ENCODE measurements at places on chromosomes 6 and 20.

DNA sequence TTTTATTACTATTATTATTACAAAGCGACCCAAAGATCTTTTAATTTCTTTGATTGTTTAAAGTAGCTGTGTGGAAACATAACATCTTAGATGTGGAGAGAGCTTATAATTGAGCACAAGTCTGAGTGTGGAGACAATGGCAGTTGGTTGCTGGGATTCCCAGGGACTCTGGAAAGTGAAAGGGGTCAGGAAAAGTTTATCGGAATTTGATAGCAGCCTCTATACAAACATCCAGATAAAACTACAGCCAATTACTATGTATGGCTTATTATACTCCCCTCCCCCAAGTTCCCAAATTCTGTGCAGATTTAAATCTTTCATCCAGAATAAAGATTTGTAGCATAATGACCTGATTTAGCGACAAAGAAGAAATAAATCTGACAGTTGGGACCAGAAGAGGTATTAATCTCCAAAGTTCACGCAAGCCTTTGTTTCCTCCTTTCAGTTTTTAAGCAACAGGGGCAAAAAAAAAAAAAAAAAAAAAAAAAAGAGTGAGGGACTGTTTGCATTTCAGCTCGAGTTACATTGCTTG, 121.4 kb upstream of the MAP3K7 start:
- no peak for DNase-seq

DNA sequence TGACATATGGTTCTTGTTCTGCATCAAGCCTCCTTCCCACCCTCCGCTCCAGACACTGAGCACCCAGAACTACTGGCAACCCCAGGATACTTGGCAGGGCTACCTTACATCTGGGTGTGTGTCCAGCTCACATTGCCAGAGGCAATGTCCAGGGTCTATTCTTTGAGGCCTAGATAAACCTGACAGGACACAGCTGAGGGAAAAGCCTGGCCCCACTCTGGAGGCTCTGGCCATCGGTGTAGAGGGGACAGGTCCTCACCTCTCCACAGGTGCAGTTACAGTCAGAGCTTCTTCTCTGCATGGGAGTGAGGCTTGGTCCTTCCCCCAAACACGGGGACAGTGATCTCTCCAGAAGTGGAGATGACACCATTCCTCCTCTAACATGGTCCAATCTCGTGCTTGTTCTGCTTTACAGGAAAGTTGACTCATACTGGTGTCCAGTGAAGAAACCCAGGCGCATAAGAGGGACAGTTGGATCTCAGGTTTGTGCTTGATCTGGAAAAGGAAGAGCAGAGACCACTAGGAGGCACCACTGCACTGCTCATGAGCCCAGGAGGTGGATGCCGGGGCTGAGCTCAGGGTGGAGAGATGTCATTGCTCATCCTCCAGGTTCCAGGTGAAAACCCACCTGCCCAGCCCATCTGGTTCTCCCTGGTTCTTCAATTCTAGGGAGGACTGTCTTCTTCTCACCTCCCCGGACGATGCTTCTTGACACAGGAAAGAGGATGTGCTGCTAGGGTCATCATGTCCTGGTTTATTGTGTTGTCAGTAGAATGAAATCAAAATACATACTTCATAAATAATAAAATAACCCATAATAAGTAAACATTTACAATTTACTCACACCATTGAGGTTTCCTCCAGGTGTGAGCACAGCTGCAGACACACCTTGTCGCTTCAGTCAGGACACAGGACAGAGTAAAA, 14.7 kb downstream of the HLA-F start:
- peak; percentile 69 for DNase-seq

DNA sequence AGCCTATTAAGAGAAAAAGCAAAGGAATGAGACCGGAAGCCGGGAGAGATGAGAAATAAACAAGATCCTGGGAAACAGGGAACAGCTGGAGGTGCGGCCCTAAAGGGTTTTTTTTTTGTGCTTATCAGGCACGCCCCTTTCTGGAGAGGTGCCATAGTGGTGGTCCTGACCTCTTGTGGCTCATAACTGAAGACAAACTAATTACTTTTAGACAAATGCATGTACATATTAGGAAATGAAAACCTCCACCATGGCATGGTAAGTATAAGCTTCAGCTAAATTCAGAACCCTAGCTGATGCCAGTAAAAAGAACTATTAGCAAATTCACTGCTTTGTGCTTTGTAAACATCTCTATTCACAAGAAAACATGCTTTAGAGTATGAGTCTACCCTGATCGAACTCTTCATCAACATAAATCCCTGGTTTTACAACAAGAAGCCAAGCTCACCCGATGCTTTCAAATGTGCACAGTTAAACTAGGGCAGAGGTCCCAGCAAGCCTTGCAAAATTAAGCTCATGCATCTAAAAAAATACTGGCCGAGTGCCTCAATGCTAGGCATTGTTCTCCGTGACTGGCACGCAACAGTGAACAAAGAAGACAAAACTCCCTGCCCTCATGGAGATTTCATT, 96.4 kb upstream of the MRPS10 start:
- no peak for DNase-seq

DNA sequence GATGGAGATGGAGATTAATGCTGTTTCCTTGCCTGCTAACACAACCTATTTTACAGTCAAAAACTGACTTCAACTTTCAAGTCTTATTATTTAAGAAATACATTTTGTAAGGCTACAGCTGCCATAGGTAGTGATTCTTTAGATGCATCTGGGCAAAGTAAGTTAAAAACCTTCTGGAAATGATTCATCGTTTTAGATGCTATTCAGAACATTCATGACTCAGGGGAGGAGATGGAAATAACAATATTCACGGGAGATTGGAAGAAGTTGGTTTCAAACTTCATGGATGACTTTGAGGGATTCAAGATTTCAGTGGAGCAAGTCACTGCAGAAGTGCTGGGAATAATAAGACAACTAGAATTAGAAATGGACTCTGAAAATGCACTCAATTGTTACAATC, 174.9 kb upstream of the GGTLC1 start:
- DNase-seq: no peak

- no peak for DNase-seq
Observed at GRCh38 chr20:11941593-11942246, 24.0 kb downstream of the BTBD3 start.

DNA sequence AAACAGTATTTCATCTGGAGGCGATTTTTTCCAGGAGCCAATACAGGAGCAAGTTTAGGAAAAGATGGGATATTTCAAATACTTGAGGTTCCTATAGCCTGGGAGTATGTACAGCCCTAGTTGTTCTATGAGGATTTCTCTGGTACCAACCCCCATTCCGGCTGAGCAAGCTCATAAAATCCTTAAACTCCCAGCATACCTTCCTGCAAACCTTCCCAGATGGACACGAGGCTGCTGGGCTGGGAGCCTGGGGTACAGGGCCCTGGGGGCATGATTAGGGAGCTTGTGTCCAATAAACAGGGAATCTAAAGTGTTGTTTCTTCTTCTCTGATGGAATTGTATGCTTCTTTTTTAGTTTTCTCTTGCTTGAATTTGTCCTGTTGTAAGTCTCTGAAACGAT, 1.5 kb downstream of the PRRC2A start:
- DNase-seq: no peak

DNA sequence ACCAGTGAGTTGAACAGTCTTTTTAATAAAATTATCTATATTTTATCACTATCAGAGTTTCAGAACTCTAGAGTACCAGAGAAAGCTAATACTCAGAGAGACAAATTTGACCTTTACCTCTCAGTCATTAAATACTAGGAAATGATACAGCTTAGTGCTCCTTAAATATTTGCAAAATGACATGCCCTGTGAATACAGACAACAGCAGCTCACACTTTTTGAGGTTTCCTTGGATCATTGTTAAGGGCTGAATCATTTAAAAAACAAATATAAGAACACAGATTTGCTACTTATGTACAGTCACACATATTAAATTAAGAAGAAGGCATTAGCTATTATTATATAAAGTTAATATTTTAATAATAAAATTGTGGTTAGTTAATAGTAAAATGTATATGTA, 1158.7 kb upstream of the EYS start:
- DNase-seq: no peak

GRCh38 chr20:38061109-38061508, 27.6 kb downstream of the RPRD1B start:
- DNase-seq: no peak

DNA sequence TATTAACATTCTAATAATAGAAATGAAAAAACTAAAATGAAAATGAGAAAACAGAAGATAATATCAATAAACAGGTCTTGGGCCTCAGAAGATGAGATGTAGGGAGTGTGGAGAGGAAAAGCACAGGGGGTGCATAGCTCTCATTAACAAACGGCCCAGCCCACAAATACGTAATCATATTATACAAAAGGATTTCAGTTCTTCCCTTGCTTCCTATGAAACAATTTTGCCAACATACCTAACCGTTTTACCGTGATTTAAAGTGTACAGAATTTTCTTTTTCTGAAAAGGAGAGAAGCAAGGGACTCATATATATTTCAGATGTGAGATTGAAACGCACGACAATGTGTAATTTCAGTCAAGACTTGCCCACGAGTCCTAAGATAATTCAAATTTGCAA, 136.0 kb downstream of the HFE start:
- DNase-seq: no peak

GRCh38 chr6:40754461-40755045, 167.4 kb upstream of the LRFN2 start:
- DNase-seq: no peak

- DNase-seq: no peak
Observed at GRCh38 chr20:54064939-54065338, 5.5 kb downstream of the BCAS1 start.

DNA sequence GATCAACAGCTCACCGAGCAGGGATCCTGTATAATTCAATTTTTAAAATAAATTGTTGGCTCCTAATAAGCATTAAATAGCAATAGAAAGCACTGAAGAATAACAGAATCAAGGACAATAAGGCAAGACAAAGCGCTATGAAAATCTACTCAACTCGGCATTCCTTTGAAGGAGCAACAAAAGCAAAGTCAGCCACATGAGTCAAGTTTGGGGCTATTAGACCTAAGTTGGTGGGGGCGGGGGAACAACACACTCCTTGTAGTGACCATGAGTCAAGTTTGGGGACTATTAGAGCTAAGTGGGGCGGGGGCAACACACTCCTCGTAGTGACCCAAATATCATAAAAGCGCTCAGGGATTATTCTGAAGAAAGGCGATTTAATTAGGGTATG, 120.0 kb downstream of the FOXC1 start:
- no peak for DNase-seq

GRCh38 chr20:6007094-6007528, 46.7 kb downstream of the LRRN4 start:
- DNase-seq: no peak

DNA sequence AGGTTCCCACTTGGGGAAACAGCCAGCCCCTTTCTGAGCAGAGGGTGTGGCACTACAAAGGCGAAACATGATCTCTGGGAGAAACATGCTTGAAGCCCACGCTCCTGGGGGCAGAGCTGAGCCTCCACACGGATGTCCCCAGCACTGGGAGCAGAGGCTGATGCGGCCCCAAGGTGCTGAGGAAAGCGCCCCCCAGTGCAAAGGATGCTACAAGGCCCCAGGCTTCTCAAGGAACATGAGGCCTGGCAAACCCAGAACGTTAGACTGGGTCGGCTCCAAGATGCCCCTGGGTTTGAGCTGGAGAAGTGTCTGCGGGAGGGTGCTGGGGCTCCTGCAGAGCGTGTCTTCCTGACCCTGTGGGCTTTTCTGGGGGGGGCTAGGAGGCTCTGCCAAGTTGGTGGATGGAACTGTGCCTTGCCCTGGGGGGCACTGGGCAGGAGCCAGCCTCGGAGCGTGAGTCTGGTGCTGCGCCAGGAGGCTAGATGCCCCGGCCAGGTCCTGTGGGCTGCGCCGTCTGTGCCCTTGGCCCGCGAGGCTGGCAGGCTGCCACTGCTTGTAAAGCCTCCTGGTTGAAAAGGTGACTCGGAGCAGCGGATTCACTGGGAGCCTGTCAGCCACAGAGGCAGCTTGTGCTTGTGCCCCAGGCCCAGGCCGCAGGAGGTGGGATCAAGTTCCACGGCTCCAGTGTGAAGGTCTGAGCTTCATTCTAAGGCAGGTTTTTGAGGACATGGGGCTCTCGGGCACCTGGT, 8.1 kb downstream of the SYNJ2 start:
- DNase-seq: peak; percentile 87

DNA sequence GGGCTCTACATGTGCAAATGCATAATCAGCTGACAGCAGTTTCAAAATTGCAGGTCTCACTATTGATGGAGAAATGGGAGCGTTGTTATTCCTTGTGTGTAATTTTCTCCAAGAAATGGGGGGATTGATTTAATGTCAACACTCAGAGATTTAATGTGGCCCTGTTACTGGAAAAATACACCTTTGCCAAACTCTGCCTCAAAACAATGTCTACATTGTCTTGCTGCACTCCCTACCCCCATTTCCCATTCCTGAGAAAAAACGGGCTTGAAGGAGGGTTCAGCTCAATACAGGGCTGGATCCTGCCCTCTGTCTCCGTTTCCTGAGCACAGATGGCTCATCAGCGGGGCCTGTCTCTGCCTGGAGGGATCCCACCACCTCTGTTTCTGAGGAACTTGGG, 18.4 kb downstream of the EDN3 start:
- DNase-seq: no peak

DNA sequence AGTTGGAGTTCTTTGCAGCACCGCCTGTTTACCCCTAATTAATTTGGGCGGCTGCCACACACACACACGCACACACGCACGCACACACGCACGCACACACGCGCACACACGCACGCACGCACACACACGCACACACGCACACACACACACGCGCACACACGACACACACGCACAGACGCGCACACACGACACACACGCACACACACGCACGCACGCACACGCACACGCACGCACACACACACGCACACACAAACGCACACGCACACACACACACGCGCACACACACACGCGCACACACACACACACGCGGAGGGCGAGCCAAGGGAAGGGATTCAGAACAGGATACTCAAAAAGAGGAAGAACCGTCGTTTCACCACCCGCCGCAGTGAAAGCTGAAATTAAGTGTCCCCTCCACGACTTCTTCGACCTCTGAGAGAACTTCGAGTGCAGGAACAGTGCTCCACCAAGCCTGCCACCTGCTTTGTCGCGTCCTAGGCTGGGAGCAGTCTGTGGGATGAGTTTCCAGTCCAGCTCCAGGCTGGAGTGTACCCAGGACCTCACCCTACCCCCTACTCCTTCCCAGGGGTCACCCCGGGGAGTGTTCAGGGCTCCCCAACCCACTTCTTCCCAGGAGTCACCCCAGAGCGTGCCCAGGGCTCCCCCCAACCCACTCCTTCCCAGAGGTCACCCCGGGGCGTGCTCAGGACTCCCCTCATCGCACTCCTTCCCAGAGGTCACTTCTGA, 1.1 kb downstream of the RNASET2 start:
- no peak for DNase-seq

- DNase-seq: no peak
Observed at GRCh38 chr6:6816716-6817115, 228.2 kb downstream of the LY86 start.

DNA sequence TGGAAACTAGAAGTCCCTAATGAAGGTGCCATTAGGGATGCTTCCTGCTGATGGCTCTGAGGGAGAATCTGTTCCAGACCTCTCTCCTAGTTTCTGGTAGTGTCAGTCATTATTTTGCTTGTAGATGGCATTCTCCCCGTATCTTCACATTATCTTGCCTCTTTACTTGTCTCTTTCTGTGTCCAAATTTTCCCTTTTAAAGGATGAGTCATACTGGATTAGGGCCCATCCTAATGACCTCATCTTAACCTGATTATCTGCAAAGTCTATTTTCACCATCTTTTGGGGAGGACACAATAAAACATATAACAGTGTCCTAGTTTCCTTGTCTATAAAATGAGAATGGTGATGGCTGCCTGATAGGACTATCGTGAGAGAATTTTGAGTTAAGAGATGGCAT, 27.3 kb downstream of the ZNF391 start:
- DNase-seq: no peak
